ENCODE measurements at places on chromosomes 4 and X. TPM values are rescaled to one million over a fixed set of nuclear protein-coding genes. Genes with fewer than 3 reads are reported as not detected.

The SLC4A4 gene
- 25.9 TPM for total RNA-seq

The SNCA gene
- total RNA-seq: 43.2 TPM

The CCDC158 gene
- total RNA-seq: 0.18 TPM

The SYP gene
- 0.18 TPM for total RNA-seq

The GYPA gene
- not detected for total RNA-seq

The TMEM271 gene
- not detected for total RNA-seq

The TLR2 gene
- 0.28 TPM for total RNA-seq

The TMSB15C gene
- 3.3 TPM for total RNA-seq

The GLUD2 gene
- 1.00 TPM for total RNA-seq

The GRIA2 gene
- not detected for total RNA-seq

The CRLF2 gene
- not detected for total RNA-seq

The CSAG1 gene
- not detected for total RNA-seq

The DMRTC1 gene
- not detected for total RNA-seq

The PPP4R3C gene
- not detected for total RNA-seq

The SLC2A9 gene
- 4.3 TPM for total RNA-seq

The CRMP1 gene
- total RNA-seq: under 0.01 TPM

The MAGEA2 gene
- total RNA-seq: not detected

The RELL1 gene
- 93.4 TPM for total RNA-seq

The PNMA6F gene
- not detected for total RNA-seq

The SMR3B gene
- not detected for total RNA-seq
